Stimulated activated CD8-positive, alpha-beta memory T cell treated with anti-CD3 and anti-CD28 coated beads, Interleukin-2, amount 100 ng/mL, for 48 hours (primary cell): ENCODE measurements at places on chromosomes 1 and 21.

GRCh38 chr1:10678402-10678801, 118.0 kb downstream of the CASZ1 start:
- DNase-seq: no peak

DNA sequence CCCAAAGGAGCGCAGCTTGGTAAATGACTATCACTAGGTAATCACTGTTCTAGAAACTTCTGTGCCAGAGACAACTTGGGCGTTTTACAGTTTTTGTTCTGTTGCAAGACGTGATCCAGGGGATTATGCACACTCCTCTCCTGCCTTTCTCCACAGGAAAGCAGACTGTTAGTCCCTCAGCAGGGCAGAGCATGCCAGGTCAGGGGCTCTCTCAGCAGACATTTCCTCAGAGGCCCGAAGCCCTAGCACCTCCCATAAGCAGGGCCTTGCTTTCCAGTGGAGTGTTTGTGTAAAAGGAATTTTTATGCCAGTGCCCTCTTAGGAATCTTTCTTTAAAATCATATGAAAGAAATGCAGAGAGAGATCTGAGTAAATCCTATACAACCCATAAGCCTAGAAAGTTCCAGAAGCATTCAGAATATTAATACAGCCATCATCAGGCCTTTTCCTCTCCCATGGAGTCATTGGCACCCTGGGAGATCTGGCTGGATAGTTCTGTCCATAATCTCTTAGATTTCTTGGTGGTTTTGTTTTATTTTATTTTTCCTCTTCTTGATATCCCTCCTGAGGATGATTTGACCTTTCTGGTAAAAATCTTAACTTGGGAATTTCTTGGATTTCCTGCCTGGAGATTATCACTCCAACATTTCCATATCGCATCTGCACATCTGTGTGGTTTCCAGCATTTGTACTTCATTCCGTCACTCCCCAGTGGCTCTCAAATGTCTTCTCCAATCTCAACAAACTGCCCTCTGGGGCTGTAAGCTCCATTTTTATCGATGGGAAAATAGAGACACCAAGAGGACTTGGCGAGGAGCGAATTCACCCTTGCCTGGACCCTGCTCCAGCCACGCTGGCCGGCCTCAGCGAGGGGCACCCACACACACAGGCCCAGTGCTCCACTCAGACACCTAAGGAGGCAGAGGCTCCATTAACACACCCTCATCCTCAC, 116.1 kb downstream of the PSMG1 start:
- DNase-seq: no peak

GRCh38 chr1:19758227-19758830, 41.4 kb downstream of the TMCO4 start:
- no peak for DNase-seq

- no peak for DNase-seq
Observed at GRCh38 chr1:2344121-2344681, 47.2 kb downstream of the MORN1 start.

DNA sequence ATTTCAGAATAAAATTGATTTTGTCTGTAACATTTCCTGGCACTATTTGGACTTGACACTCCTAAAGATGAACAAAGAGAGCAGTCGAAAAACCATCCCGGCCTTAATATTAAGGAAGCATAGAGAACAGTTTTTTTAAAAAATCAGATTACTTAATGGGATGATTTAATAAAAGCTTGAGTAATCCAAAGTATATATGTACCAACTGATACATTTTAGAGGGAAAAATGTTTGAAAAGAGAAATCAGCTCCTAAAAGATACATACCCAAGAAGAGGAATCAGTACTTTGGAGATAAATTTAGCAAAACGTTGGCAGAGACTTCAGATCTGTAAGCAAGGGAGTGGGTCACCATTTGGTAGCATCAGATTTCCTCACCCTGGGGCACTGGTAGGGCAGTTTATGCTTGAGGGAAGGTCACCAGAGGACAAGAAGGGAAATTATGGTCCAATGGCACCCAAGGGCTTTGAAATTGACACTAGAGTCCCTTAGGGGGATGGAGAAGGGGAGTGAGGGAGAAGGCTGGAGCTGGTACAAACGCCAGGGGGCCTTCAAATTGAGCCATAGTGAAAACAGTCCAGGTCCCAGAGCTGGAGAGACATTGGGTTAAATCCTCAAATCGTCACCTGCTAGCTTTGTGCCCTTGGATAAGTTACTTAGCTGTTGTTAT, 5.9 kb downstream of the SLAMF7 start:
- no peak for DNase-seq

DNA sequence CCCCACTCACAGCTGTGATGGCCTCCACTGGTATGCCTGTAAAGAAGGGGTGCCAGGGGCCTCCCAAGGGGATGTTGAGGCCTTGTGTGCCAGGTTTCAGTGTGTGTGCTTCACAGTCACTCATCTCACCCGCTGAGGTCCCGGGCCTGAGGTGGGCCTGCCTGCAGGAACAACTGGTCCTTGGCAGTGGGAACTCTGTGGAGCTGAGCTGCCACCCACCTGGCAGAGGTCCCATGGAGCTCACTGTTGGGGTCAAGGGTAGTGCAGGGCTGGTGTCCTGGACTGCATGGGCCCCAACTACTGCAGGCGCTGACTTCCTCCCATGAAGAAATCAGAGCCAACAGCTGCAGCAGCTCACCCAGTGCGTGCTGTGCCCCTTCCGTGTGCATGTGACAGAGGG, 17.3 kb upstream of the ZNF678 start:
- DNase-seq: no peak

- no peak for DNase-seq
Observed at GRCh38 chr1:20366056-20366462, 75.4 kb downstream of the VWA5B1 start.

DNA sequence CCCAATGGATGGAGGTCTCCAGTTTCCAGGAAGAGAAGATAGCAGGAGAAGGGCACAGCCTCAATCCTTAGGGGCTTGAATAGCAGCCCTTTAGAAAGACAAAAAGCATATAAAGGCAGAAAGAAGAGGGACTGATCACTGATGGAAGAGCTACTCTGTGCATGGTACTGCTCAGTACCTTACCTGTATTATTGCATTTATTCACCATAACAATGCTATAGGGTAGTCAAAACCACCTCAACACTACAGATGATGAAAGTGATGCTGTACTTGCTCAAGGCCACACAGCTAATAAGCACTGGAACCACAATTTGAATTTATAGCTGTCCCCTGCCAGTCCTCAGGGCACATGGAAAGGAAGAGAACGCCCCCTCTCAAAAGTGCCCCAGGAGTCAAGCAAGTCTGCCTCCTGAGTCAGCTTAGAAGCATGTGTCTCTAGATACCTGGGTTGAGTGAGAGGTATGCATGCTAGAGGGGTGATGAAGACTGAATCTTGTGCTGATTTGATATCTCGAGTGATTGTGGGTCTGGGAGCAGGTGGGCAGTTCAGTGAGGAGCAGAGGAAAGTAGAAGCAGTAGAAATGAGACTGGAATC, 13.6 kb downstream of the DDAH1 start:
- DNase-seq: no peak

DNA sequence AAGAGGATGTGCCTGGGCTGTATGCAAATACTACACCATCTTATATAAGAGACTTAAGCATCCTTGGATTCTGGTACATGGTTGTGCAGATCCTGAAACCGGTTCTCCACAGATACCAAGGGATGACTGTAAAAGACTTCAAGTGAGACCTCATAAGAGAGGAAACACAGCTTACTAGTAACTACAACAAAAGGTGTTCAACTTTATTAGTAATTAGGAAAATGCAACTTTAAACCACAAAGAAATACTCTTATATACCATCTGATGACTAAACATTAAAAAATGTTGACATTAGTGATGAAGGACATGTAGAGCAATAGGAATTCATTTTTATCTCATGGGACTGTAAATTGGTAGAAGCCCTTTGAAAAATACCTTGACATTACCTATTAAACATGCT, 102.7 kb downstream of the RASAL2 start:
- DNase-seq: no peak

DNA sequence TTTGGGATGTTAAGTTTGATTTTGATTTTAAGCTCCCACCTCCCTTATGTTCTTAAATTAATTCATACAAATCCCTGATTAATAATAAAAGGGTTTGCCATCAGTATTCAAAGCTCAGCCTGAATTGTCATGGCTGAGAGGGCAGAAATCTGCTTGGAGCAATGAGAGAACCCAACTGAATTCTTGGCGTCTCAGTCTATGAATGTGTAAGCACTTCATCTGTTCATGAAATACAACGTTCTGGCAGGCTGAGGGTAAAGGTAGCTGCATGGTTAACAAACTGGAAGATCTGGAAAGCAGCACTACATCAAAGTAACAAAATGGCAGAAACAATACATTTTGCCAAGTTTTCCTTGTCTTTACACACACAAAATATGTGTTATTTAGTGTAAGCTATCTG, 95.3 kb downstream of the ACBD6 start:
- no peak for DNase-seq

GRCh38 chr1:30198795-30199403, 524.5 kb downstream of the MATN1 start:
- DNase-seq: no peak

DNA sequence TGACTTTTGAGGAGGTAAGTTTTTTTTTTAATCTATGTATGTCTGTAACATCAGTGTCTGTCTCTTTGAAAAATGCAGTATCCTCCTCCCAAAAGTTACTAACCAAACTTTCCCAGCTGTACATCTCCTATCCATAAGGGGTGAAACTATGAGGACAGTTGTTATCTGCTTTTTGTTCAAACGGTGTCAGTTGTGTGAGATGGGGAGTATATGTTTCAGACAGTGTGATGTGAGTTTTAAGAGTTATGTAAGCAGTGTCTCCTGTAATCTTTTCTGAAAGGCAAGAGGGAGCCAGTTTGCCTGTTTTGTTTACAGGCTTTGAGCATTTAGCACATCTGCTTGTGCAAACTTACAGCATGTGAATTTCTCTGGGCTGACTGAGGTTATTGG, 34.8 kb upstream of the CACYBP start:
- DNase-seq: no peak

- no peak for DNase-seq
Observed at GRCh38 chr21:16192902-16193301, 463.1 kb downstream of the USP25 start.

DNA sequence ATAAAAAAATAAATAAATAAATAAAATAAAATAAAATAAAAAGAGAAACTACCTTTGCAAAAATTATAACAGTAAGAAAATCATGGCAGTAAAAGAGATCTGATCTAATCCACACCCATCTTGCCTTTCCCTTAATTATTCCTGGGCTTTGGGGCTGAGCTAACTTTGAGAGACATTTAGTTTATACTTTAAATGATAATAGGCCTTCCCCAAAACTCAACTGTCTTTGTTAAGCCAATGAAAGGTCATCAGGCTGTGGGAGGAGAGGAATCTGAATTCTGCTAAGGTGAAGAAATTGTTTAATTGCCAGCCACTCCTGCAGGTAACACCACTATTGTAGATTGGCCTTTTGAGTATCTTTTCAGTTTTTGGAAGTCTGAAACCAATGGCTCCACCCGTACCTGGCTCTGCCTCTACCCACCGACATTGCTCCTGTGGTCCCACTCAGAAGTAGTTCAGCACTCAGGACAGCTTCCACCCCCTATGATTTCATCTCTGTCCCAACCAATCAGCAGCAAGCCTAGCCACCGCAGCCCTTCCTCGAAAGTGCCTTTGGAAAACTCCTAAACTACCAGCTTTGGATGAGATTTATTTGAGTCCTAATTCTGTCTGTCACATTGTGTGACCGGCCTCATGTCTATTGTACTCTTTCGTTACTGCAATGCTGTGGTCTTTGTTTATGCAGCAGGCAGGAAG, 23.0 kb upstream of the PNRC2 start:
- no peak for DNase-seq

DNA sequence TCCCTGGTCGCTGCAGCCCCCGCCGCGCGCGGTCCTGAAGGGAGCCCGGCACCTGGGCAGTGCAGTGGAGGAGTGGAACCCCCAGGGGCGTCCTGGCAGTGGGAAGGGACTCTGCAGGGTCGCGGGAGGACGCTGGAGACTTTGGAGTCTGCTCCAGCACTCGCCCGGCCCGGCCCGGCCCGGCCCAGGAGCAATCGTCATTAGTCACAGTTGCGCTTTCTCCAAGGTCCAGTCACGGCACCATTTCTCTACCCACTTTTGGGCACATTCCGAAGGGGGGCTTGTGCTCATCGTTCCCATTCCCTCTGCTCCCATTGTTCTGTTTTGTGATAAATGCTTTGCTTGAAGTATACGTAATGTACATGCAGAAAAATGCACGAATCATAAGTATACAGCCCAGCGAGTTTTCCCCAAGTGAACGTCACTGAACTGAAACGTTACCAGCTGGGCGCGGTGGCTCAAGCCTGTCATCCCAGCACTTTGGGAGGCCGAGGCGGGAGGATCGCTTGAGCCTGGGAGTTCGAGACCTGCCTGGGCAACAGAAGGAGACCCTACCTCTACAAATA, 999 bp downstream of the THAP3 start:
- DNase-seq: no peak

DNA sequence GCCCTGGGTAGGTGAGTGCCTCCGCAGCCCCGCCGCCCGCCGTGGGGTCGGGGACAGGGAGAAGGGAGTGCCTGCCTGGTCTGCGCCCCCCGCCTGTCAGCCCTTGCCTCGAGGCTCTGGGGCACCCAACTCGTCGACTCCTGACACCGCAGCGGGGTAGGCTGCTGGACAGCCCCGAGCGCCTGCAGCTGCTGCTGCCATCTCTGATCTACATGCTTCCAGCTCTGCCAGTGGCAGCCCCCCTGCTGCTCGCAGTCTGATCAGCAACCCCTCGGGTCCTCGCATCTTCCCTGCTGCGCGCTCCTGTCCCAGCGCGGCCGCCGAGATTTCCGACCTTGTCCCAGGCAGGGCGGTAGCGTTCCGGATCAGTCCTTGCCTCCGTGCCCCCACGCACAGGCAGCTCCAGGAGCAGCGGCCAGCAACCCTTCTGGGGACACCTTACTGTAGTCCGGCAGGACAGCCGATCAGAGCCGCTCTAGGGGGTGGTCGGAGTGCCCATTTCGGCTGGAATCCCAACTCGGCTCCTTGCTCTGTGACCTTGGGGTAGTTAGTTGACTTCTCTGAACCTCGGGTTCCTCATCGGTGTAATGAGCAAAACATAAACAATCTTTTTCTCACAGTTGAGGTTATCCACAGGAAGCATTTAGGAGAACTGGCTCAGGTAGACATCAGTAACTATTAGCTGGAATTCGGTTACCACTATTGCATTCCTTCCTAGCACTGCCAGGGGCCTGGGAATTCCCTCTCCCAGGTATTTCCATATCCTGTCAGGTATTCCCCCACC, 540 bp downstream of the BCAN start:
- DNase-seq: no peak

- peak; percentile 76 for DNase-seq
Observed at GRCh38 chr1:167454894-167455785, 63.2 kb downstream of the CD247 start.

GRCh38 chr1:101365878-101366277, 129.1 kb downstream of the S1PR1 start:
- DNase-seq: no peak

- no peak for DNase-seq
Observed at GRCh38 chr1:211632808-211633523, 42.5 kb downstream of the NEK2 start.

- DNase-seq: no peak
Observed at GRCh38 chr1:99745684-99746083, 20.8 kb downstream of the FRRS1 start.
